ENCODE measurements at places on chromosomes 2 and 18. TPM values are rescaled to one million over a fixed set of nuclear protein-coding genes. Genes with fewer than 3 reads are reported as not detected.

REG1B gene
- 20,052 TPM for polyA plus RNA-seq

AKAIN1 gene
- 0.91 TPM for polyA plus RNA-seq

QPCT gene
- polyA plus RNA-seq, result 69.0 TPM

PAX8 gene
- polyA plus RNA-seq, result 0.23 TPM

SLC5A7 gene
- polyA plus RNA-seq, result not detected

MROH2A gene
- not detected for polyA plus RNA-seq

GKN1 gene
- not detected for polyA plus RNA-seq

LBX2 gene
- polyA plus RNA-seq, result 1.3 TPM

SGO2 gene
- 0.49 TPM for polyA plus RNA-seq

KCNJ13 gene
- not detected for polyA plus RNA-seq

POMC gene
- polyA plus RNA-seq, result 8.2 TPM

SERPINB10 gene
- polyA plus RNA-seq, result not detected

RAB6C gene
- 0.12 TPM for polyA plus RNA-seq

CRYGD gene
- not detected for polyA plus RNA-seq

TEKT4 gene
- not detected for polyA plus RNA-seq

SSB gene
- 59.6 TPM for polyA plus RNA-seq

IL1B gene
- polyA plus RNA-seq, result 0.80 TPM

NDC80 gene
- 0.09 TPM for polyA plus RNA-seq

CNDP1 gene
- polyA plus RNA-seq, result 0.84 TPM

RIT2 gene
- not detected for polyA plus RNA-seq

POTEI gene
- 0.26 TPM for polyA plus RNA-seq

CYP26B1 gene
- polyA plus RNA-seq, result 0.26 TPM

PSMA8 gene
- polyA plus RNA-seq, result not detected

KLHL29 gene
- polyA plus RNA-seq, result 6.6 TPM

RNU2-63P gene
- not detected for polyA plus RNA-seq

GNAL gene
- 0.72 TPM for polyA plus RNA-seq

FANCL gene
- 20.9 TPM for polyA plus RNA-seq

MBOAT2 gene
- 5.7 TPM for polyA plus RNA-seq

IL1F10 gene
- not detected for polyA plus RNA-seq

DCDC2C gene
- polyA plus RNA-seq, result not detected

CLHC1 gene
- polyA plus RNA-seq, result 20.0 TPM

NXPH2 gene
- polyA plus RNA-seq, result not detected

DNAH7 gene
- polyA plus RNA-seq, result 2.8 TPM

ANKRD30B gene
- 0.99 TPM for polyA plus RNA-seq

EGR4 gene
- 0.94 TPM for polyA plus RNA-seq

DSG1 gene
- polyA plus RNA-seq, result not detected

ERMN gene
- polyA plus RNA-seq, result 0.54 TPM

DYSF gene
- polyA plus RNA-seq, result 3.5 TPM

ABCB11 gene
- 0.02 TPM for polyA plus RNA-seq

MCEE gene
- 17.4 TPM for polyA plus RNA-seq

HNRNPA3 gene
- 96.8 TPM for polyA plus RNA-seq
